ENCODE measurements at places on chromosomes 5 and 9.
A peak's percentile ranks its signal among the peaks of the same experiment; 100 is the strongest.

DNA sequence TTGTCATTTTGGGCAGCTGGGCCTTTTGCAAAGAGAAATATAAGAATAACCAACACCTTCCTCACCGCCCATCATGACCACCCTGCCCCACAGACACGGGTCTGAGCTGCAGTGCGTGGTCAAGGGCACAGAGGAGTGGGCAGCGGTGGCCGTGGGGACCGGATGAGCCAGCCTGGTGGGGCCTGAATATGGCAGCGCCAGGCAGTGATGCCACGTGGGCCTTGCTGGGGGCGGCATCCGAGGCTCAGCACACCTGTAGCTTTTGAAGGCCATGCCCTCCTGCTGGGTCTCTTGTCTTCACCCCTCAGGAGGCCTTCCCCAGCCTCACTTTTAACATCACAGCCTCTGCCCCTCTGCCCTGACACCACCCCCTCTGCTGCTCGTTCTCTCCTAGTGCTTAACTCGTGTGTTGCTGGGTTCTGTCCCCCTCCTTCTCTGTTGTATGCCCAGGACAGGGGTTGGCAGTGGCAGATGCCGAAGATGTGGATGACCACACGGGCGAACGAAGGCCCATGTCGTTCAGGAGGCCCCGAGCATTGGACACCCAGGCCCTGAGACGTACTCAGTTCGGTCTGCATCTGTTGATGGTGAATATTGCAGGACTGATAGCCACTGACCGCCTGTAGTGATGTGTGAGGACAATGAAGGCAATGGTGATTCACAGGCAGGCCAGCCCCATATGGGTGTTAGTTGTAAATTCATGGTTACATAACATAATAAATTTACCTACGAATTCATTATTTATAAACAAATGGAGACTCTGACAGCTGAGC lies 46.0 kb downstream of the AHRR start:
- ATAC-seq, result no peak

DNA sequence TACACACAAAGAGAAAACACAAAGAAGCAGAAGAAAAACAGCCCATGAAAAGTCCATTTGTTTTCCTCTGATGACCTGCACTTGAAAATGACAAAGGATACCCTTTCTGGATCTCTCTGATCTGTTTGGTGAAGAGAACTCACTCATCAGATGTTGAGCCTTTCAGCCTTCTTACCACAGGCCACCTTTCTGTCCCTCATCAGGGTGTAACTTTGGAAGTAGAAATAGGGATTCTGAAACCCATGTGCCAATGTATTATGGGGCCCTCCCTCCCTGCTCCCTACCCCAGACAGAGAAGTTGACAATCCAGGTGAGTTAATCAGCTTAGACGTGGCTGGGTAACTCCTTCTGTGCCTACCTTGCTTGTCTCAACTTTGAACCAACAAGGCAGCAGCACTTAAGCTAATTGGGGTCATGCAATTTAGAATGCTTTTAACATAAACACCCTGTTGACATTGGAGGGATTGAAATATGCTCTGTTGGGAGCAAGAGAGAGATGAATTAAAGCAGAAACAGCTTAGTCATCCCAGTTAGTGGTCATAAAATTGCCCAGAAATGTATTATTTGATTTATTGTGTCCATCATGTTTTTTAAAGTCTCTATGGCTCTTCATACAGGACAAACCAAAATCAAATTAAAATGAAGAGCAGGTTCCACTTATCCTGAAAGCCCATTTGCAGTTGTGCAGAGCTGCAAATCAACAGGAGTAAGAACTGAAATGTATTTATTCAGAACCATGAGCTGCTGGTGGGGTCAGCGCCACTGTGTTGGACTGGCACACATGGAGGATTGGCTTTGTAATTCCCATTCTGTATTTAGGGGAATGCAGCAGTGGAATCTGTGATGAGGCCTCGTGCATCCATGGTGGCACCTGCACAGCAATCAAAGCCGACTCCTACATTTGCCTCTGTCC lies 132.0 kb downstream of the LIFR start:
- no peak for ATAC-seq

DNA sequence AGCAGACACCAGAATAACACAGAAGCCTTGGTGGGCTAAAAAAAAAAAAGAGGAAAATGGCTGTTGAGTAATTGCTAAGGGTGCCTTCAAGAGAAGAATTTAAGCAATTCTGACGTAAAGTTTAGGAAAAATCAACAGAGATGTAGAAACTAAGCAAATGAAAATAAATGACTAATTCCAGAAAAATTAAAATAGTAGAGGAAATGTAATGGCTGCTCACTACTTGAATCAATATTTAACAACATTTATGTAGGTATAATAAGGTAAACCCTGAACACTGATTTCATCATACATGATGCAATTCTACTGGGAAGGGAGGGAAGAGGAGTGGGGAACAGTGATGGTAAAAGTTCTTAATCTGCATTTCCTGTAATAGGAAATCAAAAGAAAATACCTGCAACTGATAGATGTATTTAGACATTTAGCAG lies 41.4 kb downstream of the PUM3 start:
- ATAC-seq, result no peak

GRCh38 chr9:130946766-130947617 lies 7.9 kb upstream of the FIBCD1 start:
- ATAC-seq, result peak; percentile 10

DNA sequence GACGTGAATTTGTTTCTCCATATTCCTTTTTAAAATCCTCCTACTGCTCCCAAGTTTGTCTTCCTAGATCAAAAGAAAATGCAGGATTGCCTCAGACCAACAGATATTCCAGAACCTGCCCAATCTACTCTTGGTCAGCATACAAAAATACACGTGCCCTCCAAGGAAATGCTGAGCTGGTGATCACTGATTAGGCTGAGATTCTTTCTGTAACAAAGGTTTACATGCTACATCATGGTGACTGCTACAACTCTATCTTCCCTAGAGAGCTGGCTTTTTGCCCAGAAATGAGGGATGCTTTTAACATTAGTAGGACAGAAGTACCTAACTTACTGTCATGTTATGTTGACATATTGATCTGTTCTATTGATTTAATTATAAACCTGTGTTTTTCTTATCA lies 35.5 kb downstream of the OR2Y1 start:
- ATAC-seq, result no peak

- no peak for ATAC-seq
Observed at GRCh38 chr5:12757035-12757434, 852.8 kb upstream of the CTNND2 start.

- no peak for ATAC-seq
Observed at GRCh38 chr9:131319486-131319885, 30.0 kb downstream of the PLPP7 start.

GRCh38 chr9:77183581-77183980 lies 6.2 kb downstream of the VPS13A start:
- no peak for ATAC-seq

DNA sequence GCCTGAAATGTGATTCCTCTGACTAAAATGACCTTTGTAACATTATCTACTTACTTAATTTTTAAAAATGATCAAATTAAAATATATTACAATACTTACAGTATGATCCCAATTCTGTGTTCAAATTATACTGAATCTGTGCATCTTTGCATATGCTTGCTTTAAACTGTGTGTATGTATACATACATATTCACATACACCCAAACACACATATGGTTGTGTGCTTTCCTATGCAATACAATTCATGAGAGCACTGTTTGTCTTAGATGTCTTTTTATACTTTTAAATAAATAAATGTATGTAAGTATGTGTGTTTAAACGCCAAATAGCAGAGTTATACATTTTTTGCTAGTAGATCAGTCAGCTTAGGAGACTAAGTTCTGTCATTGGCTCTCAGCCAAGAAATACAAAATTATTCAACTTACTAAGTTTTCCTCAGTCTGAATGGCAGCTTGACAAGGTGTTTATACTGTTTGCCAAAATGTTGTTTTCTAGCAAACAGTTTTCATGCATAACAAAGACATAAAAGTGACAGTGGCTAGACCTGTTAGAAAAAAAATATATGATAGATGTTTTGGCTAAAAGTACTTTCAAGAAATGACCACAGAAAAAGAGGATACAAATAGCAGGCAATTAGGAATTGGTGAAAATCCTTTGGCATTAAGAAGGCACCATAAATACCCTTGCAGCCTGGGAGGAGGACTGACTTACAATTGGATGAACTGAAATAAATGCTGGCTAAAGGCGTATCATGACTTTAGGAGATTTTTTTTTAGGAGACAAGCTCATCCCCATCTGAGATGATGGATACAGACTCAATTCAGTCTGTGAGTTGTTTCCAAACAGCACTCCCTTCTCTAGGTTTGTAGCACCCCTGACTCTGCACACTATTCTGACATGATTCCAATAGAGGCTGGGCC lies 7.9 kb downstream of the TICAM2 start:
- ATAC-seq, result no peak

GRCh38 chr5:115415143-115415491 lies 118.7 kb upstream of the CCDC112 start:
- peak; percentile 94 for ATAC-seq

DNA sequence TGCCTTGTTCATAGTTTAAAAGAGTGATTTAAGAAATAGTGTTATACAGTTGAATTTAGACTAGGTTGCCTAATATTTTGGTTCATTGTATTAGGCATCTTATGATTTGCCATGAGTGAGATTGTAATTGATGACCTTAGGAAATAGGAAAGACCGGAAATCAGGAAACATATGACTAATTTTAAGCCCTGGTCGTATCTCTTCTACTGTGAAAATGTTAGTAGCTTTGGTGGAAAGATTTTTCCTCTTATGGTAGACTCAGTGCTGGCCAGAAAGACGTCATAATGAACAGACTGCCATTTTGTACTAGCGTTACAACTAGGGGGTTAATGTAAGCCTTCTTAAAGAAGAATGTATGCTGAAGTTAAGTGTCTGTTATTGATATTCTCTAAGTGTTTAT lies 21.7 kb downstream of the SMARCA2 start:
- ATAC-seq, result no peak

DNA sequence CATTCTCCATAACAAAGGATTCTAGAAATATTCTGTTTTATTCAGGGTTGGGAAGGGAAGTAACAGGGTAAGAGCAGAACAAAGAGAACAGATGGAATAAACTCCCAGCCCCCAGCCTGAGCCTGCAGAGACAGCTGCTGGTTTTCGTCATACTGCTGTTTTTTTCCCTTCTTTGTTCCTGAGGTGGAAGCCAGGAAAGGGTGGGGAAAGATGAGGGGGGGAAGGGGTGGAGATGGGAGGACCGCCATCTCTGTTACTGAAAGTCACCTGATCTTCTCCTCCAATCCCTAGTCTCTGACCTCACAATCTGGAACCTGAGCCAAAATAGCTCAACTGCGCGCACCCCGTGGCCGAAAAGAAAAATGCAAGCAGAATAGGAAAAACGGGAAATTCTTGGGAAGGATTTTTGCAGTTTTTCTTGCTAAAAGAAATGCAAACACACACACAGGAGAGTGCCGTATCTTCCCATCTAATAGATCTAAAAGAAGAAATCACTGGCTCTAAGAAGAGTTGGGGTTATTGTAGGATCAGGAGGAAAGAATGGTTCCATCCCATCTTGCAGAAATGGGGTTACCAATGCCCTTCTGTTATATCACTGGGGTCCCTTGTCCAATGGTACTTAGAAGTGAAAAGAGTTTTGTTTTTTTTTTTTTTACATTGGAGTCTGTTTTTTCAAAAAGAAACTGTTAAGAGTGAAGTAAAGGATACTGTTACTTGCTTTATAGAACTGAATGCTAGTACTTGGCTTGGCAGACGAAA lies 57.9 kb downstream of the DIAPH1 start:
- ATAC-seq, result peak; percentile 79

DNA sequence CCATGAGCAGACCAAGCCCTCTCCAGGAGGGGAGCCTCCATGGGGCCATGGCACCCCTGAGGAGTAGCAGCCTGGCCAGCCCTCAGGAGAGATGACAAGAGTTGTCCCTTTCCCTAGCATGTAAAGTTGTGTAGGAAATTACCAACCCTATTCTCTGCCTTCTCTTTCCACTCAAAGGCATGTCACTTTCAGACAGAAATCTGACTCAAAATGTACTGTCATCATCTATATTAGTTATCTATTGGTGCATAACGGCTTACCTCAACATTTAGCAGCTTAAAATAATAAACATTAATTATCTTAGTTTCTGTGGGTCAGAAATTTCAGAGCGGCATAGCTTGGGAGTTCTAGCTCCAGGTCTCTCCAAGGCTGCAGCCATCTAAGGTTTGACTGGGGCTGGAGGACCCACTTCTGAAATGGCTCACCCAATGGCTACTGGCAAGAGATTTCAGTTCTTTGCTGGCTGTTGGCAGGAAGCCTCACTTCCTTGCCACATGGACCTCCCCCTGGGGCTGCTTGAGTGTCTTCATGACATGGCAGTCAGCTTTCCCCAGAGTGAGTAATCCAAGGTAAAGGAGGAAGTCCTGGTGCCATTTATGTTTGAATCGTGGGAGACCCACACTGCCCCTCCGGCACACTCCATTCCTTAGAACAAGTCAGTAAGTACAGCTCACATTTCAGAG lies 632.3 kb downstream of the CCDC171 start:
- ATAC-seq, result no peak

- ATAC-seq, result no peak
Observed at GRCh38 chr5:166772770-166773169, 1518.7 kb upstream of the WWC1 start.

- no peak for ATAC-seq
Observed at GRCh38 chr5:15741591-15741990, 241.6 kb downstream of the FBXL7 start.

GRCh38 chr9:103203172-103203571 lies 208.0 kb downstream of the CYLC2 start:
- no peak for ATAC-seq

- no peak for ATAC-seq
Observed at GRCh38 chr5:180340856-180341255, 12.3 kb downstream of the GFPT2 start.

- ATAC-seq, result peak; percentile 32
Observed at GRCh38 chr5:73387601-73388305, 60.8 kb downstream of the FOXD1 start.

DNA sequence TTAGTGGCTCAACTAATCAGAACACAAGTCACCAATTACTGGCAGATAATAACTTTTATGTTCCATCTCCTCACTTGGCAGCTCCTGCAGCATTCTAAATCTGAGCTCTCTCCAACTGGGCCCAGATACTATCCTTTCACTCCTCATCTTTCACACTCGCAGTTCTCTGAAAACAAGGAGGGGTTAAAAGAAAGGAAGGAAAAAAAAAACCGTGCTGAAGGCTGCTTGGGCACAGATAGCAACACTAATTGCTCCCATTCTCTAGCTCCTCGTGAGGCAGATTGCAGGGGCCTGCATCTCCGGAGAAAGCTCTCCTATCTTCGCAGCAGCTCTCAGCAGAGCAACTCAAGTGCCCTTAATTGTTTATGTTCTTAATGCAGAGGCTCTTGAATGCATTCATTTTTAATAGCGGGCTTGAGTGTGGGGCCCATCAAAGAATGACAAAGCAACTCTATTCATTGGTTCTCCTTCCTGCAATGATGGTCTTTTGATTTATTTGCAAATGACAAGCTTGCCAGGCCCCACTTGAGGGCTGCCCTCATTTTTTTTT lies 23.9 kb downstream of the TLE1 start:
- no peak for ATAC-seq

DNA sequence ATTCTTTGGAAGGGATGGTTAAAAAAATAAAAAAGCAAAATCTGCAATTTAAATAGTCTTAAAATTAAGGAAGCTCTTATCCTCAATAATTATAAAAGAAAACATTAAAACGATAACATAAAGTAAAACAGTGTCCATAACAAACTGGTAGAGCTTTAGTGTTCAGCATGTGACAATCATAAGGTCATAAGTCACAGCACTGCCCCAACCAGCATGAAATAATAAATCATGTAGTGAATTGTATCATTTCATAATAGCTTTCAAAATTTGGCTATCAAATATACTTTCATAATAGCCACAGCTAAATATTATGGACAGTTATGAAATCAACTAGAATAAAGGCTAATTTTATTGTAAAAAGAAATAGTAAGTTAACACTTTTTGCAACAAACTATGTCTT lies 10.0 kb downstream of the NR3C1 start:
- ATAC-seq, result no peak

Measured in esophagus mucosa (tissue), 1 donor.